ENCODE measurements at places on chromosomes 6 and 20. TPM values are rescaled to one million over a fixed set of nuclear protein-coding genes. Genes with fewer than 3 reads are reported as not detected.

GRCh38 chr6:141988954-141989705, 143.6 kb upstream of the GJE1 start:
- DNase-seq: peak; percentile 39

DNA sequence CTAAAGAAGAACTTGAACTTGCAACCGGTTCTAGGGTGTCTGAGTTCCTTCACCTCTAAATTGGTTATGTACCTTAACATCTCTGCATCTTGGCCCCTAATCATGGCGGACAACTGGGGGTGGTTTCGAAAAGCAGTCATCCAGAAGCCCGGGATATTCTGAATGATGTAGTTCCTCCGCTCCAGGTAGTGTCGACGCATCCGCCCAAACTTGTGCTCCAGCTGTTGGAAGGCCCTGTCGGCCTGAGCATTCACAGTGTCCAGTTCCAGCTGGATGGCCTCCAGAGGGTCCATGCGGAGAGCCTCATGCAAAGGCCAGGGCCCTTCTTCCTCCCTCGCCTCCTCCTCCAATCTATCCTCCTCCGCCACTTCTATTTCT, 887 bp downstream of the TSPYL1 start:
- DNase-seq: peak; percentile 76

DNA sequence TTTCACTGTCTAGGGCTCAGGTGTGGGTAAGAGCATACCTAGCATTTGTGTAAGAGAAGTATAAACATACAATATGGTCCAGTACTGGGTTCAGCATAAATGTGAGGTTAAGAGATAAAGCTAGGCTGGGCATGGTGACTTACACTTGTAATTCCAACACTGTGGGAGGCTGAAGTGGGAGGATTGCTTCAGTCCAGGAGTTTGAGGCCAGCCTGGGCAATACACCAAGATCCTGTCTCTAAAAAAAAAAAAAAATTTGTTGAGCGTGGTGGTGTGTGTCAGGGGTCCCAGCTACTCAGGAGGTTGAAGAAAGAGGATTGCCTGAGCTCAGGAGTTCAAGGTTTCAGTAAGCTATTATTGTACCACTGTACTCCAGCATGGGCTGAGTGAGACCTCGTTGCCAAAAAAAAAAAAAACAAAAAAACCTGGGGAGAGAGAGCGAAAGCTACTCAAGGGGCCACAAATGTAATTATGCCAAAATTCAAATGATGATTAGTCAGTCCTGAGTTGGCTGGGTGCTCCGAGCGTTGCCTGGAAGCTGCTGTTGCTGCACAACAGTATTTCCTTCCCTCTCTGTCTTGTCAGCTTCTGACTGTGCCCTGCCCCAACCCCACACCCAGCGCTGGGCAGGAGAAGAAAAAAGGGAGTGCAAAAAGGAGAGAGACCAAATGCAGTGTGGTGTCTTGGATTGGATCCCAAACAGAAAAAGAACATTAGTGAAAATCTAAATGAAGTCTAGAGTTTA, 24.0 kb downstream of the CMTR1 start:
- no peak for DNase-seq

DNA sequence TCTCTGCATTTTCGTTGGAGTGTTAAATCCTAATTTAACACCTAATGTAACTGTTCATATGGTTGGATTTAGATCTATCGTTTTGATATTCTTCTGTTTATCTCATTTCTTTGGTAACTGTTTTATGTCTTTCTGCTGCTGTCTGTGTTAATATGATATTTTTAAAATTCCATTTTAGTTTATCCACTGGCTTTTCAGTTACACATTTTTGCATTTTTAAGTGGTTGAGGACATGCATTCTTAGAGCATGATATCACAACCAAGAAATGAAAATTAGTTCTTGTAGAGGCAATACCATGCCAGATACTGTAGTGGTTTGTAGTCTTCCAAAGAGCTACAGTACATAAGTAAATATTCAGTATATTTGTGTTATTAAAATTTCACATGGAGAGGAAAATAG, 58.6 kb downstream of the LIN28B start:
- DNase-seq: peak; percentile 35

DNA sequence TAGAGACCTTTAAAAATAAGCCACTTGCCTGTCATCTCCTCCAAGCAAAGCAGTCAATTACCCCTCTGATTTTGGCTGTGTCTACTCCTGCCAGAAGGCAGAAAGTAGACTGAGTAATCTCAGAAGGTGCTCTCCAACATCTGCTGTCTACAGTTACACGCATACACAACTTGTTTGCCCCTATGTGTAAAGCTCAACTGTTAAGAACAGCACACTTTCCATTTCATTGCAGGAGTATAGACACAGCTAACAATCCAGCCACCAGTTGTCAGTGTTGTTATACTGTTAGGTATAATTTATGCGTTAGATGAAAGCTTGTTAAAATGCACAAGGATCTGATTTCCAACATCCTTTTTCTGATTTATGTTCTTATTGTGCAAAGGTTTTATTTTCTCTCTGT, 88.2 kb downstream of the SAMD3 start:
- DNase-seq: no peak

- no peak for DNase-seq
Measured at GRCh38 chr6:143097224-143097795, 36.6 kb downstream of the AIG1 start.

- no peak for DNase-seq
Measured at GRCh38 chr6:47059216-47059885, 17.2 kb upstream of the ADGRF1 start.

- DNase-seq: no peak
Measured at GRCh38 chr6:73801652-73802268, 105.8 kb downstream of the CD109 start.

- no peak for DNase-seq
Measured at GRCh38 chr20:4522310-4522709, 199.4 kb upstream of the PRND start.

GRCh38 chr20:5024982-5025381, 23.7 kb upstream of the SLC23A2 start:
- DNase-seq: no peak

DNA sequence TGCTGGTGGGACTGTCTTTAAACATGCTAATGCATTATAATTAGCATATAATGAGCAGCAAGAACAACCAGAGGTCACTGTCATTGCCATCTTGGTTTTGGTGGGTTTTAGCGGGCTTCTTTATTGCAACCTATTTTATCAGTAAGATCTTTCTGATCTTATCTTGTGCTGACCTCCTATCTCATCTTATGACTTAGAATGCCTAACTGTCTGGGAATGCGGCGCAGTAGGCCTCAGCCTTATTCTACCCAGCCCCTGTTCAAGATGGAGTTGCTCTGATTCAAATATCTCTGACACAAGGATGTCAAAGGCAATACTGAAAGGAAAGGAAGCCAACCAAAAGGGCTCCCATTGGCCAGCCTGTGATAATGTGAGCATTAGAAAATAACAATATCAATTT, 29.8 kb upstream of the SEC63 start:
- no peak for DNase-seq

LGSN gene
- total RNA-seq: not detected

PLN gene
- total RNA-seq: 24.5 TPM

HCRTR2 gene
- not detected for total RNA-seq

PROKR2 gene
- total RNA-seq: not detected

PCK1 gene
- 0.72 TPM for total RNA-seq

ZSCAN23 gene
- total RNA-seq: 7.3 TPM

ULBP1 gene
- total RNA-seq: 0.41 TPM

WFDC11 gene
- total RNA-seq: not detected

TRAPPC3L gene
- 0.31 TPM for total RNA-seq

VGLL2 gene
- 18.4 TPM for total RNA-seq
